T-helper 17 cell (primary cell): ENCODE measurements at places on chromosomes 2 and 18. TPM values are rescaled to one million over a fixed set of nuclear protein-coding genes. Genes with fewer than 3 reads are reported as not detected.

DNA sequence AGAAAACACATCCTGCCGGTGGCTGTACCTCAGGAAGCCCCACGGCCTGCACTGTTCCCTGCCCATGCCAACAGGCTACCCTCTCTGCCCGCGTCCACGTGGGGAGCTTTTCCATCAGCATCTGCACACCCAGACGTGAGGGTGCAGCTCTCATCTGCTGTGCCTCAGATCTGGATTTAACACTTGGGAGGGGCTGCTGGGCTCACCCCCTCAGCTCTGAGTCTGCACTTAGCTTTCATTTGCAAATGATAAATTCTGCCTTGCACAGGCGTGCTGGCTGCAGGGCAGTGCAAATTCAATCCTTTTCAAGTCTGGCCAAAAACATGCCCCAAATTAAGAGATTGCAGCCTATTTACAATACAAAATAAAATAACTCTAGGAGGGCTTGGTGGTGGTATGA, 245.7 kb downstream of the TWIST2 start:
- no peaks in the 10 kb centered on the region for H3K4me1 ChIP-seq
- H3K36me3 ChIP-seq, result peaks cover 2% of the 10 kb centered on the region
- no peak overlapping the region for H3K4me3 ChIP-seq
- DNase-seq, result no peak
- no peaks in the 10 kb centered on the region for H3K27me3 ChIP-seq

SIX3 gene
- not detected for total RNA-seq

RBBP8 gene
- 3.3 TPM for total RNA-seq

ACVR1C gene
- total RNA-seq, result 8.5 TPM

- peak overlapping the region; percentile 84 for H3K4me3 ChIP-seq
- peaks cover 64% of the 10 kb centered on the region for H3K4me1 ChIP-seq
- H3K36me3 ChIP-seq, result peaks cover 6% of the 10 kb centered on the region
- peak overlapping the region; percentile 98 for H3K27ac ChIP-seq
- H3K27me3 ChIP-seq, result no peaks in the 10 kb centered on the region
- peak; percentile 67 for DNase-seq
These were observed 67.2 kb downstream of the POLR1A start for GRCh38 chr2:86038291-86039081.

CCDC178 gene
- not detected for total RNA-seq

- H3K4me1 ChIP-seq, result no peaks in the 10 kb centered on the region
- no peak overlapping the region for H3K4me3 ChIP-seq
- no peak overlapping the region for H3K27ac ChIP-seq
- peaks cover 14% of the 10 kb centered on the region for H3K27me3 ChIP-seq
- DNase-seq, result no peak
- peaks cover 3% of the 10 kb centered on the region for H3K36me3 ChIP-seq
These were observed 38.5 kb upstream of the ODC1 start for GRCh38 chr2:10486601-10487079.

RAX gene
- total RNA-seq, result not detected

GRCh38 chr2:195608768-195609454, 48.1 kb upstream of the SLC39A10 start:
- DNase-seq, result no peak
- no peak overlapping the region for H3K27ac ChIP-seq
- H3K36me3 ChIP-seq, result no peaks in the 10 kb centered on the region
- peaks cover 5% of the 10 kb centered on the region for H3K4me1 ChIP-seq
- peak overlapping the region; percentile 7 for H3K4me3 ChIP-seq
- peaks cover 5% of the 10 kb centered on the region for H3K27me3 ChIP-seq

- peaks cover 6% of the 10 kb centered on the region for H3K27me3 ChIP-seq
- DNase-seq, result no peak
- H3K36me3 ChIP-seq, result no peaks in the 10 kb centered on the region
- H3K4me3 ChIP-seq, result no peak overlapping the region
- H3K27ac ChIP-seq, result no peak overlapping the region
- H3K4me1 ChIP-seq, result no peaks in the 10 kb centered on the region
These were observed 332.8 kb downstream of the TXNL1 start for GRCh38 chr18:56305583-56305982.
